ENCODE measurements at places on chromosomes 2 and 18.

DNA sequence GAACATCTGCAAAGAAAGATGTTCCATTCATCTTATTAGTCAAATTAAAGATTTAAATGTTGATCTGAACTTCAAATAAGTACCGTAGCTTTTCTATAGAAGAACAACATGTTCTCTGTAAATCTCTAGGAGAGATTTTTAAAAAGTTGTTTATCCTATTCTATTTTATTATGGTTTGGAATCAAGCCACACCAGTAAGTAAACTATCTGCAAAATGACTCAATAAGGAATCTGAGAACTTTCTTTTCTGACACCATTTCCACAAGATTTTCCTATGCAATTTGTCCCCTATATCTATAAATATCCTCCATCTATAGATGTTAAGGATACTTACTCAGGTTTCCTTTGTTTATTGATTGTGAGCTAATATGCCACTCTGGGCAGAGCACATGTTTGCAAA is 736.6 kb downstream of the CBLN2 start:
- DNase-seq = no peak

DNA sequence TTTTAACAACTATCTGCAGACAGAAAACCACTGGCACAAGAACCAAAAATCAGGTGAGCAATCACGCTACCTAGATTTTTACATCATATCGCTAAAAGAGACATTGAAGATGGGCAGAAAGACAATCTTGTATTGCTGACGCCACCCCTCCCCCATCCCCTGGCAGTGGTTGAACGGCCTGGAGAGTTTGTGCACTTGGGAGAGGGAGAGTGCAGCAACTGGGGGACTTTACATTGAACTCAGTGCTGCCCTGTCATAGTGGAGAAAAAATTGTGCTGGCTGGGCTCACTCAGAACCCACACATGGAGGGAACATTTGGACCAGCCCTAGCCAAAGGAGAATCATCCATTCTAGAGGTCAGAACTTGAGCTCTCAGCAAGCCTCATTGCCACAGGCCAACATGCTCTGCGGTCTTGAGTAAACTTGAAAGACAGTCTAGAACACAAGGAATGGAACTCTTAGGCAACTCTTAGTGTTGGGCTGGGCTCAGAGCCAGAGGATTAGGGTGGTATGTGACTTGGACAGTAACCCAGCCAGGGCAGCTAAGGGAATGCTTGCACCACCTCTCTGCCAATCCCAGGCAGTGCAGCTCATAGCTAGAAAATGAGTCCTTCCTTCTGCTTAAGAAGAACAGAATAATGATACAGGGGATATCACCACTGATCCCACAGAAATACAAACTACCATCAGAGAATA is 220.0 kb upstream of the CYP26B1 start:
- DNase-seq = no peak

DNA sequence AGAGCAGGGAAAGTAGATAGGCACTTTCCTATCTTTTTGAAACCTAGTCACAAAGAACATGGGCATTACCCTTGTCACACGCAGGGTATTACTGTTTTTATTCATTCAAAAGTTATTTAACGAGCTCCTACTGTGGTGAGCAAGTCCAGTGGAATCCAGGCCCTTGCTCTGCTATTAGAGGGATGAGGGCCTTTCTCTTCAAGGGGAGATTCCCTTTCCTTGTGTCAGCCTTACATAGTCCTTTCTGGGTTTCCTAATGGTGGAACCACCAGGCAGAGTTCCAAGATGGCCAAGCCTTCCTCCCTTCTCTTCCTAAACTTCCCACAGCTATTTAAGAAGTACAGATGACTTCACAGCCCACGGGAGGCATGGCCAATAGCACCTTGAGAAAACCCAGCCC is 64.6 kb downstream of the SPTBN1 start:
- DNase-seq = no peak

DNA sequence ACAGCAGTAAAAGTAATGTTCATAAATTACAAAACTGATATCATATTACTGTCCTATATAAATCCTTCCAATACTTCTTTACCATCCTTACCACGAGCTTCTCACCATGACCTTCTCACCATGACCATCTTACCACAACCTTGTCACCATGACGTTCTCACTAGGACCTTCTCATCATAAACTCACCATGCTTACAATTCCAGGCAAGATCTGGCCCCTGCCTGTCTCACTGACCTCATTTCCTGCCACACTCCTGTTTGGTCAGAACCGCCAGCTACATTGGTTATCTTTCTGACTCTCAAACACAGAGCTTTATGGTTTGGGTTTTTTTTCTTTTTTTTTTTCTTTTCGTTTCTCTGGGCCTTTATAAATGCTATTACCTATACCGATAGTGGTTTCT is 827.6 kb downstream of the RNF144A start:
- no peak for DNase-seq

DNA sequence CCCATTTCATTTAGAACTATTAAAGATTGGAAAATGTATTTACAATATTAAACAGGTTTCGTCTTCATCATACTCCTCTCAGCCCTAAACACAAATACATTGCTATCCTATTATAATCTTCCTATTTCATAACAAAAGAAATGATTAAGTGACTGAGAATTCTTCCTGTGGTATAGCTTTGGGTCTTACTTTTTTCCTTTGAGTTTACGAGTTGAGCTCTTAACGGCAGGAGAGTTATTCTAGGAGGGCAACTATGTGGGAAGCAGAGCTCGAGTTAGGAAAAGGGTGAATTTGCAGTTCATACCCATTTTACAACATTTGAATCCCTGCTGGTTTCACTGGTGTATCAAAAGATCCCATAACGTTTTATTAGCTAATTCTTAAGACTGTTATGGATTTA is 105.0 kb downstream of the FIGN start:
- DNase-seq = no peak

DNA sequence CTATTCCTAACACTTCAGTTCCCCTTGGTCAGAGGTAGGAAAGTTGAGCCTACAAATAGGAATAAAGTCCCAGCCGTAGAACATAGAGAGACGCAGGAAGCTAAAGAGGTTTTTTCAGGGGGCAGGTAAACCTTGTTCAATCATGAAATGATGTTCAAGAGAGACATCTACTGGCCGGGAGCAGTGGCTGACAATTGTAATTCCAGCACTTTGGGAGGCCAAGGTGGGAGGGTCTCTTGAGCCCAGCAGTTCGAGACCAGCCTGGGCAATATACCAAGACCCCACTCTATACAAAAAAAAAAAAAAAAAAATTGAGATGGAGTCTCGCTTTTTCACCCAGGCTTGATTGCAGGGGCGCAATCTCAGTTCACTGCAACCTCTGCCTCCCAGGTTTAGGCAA is 66.7 kb upstream of the DNAJC10 start:
- DNase-seq = peak; percentile 15

- no peak for DNase-seq
Measured at GRCh38 chr2:134976074-134976702, 57.6 kb downstream of the CCNT2 start.

DNA sequence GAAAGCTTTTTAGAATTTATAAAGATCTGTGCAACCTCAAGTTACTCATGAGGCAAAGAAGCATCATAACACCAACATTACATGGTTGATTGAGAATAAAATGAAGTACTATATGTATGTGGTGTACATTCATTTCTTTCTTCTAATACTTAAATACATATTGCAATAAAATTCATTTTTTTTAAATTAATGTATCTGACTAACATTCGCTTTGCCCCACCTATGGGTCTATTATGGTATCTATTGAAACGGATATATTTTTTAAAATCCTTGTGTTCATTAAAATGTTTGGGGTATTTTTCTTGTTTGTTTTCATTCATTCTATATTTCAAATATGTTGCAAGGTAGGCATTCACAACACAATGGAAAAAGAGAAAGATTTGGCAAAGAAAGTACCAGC is 237.5 kb downstream of the DSEL start:
- no peak for DNase-seq

- DNase-seq = no peak
Measured at GRCh38 chr2:115833196-115833595, 1390.8 kb downstream of the DPP10 start.

DNA sequence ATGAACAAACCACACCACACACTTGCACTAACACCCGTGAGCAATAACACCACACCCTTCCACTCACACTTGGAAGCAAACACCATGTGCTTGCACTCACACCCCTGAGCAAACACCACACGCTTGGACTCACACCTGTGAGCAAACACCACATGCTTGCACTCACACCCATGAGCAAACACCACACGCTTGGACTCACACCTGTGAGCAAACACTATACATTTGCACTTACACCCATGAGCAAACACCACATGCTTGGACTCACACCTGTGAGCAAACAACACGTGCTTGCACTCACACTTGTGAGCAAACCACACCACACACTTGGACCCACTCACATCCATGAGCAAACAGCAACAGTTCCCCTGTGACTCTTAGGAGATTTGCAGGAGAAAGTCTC is 24.4 kb downstream of the SNTG2 start:
- DNase-seq = no peak

DNA sequence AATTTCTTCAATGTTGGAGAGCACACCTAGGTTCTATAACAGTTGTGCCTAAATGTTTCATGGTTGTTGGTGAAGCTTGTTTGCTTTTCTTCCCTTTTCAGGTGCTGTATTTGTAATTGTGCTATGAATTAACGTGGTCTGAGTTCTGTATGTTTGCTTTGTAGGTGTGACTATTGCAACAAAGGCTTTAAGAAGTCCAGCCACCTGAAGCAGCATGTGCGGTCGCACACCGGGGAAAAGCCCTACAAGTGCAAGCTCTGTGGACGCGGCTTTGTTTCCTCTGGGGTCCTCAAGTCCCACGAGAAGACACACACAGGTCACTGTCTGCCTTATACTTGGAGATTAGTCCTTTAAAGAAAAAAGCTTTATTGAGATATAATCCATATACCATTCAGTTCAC is 91.2 kb downstream of the ZNF236 start:
- no peak for DNase-seq

DNA sequence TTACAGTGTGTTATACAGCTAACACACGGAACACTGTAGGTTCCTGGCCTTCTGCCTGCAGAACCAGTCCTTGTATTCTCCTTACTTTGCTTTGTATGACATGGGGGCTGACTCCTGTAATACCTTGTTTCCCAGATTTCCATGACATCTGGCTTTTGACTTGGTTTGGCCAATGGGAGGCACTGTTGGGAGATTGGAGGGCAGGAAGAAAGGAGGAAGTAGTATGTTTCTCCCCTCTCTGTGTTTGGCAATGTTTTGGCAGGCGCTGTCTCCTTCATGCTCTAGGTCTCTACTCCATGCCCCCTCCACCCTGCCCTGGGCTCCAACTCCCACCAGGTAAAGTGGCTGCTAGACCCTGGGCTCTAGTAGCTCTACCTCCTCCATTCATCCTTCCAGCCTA is 331.1 kb upstream of the SLC14A2 start:
- DNase-seq = no peak

GRCh38 chr18:12543697-12544096 is 114.2 kb downstream of the SPIRE1 start:
- no peak for DNase-seq

DNA sequence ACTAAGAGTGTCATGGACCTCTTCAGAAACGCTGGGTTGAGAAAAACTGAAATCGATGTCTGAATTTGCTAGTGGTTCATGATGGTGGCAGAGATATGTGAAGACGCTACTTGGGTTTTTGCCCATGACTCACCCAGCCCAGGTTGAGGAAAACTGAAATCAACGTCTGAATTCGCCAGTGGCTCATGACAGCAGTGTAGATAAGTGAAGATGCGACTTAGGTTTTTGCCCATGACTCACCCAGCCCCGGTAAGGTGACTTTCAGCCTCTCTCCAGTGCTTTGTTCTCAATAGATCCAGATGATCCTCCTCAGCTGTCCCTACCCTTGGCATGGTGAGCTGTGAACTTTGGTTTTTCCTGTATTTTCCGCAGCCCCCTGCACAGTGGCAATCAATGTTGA is 105.3 kb upstream of the SIX3 start:
- DNase-seq = no peak

GRCh38 chr2:172701250-172701649 is 34.4 kb upstream of the RAPGEF4 start:
- DNase-seq = no peak

GRCh38 chr2:128782411-128783192 is 463.9 kb upstream of the HS6ST1 start:
- DNase-seq = no peak

DNA sequence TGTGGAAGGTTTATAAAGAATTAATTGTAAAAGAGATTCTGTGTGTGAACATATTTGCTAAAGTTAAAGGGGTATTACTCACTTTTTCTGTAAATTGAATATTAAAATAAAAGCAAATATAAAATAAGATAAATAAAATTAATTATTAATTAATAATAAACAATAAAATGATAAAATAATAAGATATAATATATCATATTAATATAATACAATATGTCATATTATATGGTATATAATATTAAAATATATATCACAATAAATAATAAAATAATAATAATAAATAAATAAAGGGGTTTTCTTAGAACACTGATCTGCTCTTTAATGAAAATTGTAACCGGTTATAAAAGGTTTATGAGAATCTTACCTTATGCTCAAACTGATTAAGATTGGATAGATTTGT is 29.8 kb downstream of the TMEM200C start:
- no peak for DNase-seq

GRCh38 chr18:22378672-22379282 is 38.9 kb downstream of the CTAGE1 start:
- DNase-seq = peak; percentile 24

DNA sequence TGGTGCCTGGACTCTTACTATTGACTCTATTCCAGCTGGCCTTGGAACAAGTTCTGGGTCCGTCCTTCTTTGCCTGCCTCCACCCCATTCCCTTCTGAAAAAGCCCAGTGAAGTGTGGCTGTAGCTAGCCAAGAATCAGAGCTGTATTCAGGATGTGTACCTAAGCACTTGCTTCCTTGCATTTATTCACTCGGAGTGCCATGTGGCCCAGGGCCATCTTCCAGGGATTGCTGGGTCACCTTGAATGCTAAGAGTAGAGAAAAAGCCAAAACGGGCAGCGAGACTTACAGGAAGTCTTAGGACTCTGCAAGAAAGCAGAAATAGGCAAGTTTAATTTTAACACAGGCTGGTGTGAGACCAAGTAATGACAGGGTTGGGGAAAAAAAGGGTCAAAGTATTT is 4.1 kb downstream of the ITGA6 start:
- no peak for DNase-seq

DNA sequence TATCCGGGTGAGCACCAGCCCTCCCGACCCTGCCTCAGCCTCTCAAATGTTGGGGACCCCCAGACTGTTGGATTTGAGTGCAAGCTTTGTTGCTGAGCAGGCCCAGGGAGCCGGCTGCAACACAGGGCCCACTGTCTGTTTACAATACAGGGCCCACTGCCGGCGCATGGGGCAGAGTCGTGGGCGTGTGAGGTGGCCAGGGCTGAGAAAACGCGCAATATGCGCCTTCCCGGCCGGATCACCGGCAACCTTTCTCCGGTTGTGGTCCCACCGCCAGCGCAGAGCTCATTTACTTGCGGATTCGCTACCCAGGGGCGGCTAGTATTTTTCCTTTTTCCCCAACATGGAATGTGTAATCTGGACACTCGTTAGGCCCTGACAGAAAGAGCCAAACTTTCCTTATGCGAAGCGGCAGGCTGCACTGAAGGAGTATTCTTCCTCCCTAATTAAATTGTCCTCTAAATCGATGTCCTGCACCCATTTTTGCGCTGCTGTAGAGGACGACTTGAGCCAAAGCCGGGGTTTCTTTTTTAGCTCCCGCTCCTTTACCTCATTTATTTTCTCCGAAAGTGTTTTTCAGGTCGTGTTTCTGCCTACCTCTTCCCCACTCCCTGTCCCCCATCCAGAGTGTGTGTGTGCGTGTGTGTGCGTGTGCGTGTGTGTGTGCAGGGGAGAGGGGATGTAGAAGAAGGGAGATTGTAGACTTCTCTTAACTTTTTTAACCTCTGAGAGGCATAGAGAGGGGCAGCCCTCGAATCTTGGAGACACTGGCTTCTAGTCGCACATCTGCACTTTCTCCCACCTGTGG is 2.7 kb downstream of the OTX1 start:
- no peak for DNase-seq

GRCh38 chr18:306608-307255 is 38.9 kb upstream of the THOC1 start:
- DNase-seq = no peak
